Hematopoietic multipotent progenitor cell treated with erythropoietin and hydrocortisone succinate and interleukin-3 and kit ligand, for 15 days (in vitro differentiated cells): ENCODE measurements at places on chromosomes 5 and 9.

DNA sequence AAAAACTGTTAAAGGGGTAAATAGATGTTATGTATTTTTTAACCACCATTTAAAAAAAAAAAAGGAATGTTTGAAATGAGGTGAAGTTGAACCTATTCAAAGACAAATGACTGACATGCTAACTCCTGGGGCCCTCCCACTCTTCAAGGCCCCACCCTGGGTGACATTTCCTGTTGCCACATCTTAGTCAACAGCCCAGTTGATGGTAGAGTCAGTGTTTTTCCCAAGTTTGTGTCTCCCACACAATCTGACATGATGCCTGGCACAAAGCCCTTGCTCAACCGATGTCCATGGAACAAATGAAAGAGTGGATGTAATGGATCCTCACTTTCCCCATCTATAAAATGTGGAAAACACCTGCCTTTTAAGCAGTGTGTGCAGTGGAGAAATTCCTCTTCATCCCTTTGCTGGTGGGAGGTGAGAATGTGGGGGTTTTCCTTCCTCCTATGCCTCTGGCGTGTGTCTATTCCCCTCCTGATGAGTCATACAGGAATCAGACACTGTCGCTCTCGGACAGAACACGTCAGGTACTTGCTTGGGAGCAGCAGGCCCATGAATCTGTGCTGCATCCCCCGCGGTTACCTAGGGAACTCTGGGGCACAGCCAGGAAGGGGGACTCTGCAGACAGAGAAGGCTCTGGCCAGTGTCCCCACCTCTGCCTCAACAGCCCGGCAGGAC lies 13.7 kb upstream of the ADRA1B start:
- no peak for DNase-seq

- no peak for DNase-seq
Measured at GRCh38 chr9:93154293-93154903, 20.3 kb upstream of the NINJ1 start.

GRCh38 chr5:74541381-74541781 lies 99.1 kb downstream of the ENC1 start:
- DNase-seq, result no peak

DNA sequence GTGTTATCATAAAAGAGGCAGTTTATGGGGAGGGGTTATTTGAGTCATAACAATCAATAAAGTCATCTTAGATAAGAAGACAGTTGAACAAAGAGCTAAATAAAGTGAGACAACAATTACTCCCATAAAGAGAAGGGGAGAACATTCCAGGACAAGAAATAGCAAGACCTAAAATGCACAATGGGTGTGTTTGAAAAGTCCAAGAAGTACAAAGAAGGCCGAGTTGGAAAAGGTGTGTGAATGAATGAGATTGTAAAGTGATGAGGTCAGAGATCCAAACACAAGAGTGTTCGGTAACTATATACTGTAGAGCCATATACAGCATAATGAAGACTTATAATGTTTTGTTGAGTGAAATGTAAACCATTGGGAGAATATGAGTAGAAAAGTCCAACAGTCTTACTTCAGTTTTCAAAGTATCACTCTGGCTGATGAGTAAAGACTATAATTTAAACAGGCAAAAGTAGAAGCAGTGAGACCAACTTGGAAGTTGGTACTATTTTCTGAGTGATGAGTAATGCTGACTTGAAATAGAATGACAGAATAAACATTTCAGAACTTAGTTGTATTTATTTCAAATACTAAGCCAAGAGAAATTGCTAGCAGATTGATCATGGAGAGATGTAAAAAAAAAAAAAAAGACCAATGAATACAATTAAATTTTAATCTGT lies 868.7 kb upstream of the CDH9 start:
- no peak for DNase-seq

- no peak for DNase-seq
Measured at GRCh38 chr5:150111122-150111521, 24.8 kb upstream of the CSF1R start.

DNA sequence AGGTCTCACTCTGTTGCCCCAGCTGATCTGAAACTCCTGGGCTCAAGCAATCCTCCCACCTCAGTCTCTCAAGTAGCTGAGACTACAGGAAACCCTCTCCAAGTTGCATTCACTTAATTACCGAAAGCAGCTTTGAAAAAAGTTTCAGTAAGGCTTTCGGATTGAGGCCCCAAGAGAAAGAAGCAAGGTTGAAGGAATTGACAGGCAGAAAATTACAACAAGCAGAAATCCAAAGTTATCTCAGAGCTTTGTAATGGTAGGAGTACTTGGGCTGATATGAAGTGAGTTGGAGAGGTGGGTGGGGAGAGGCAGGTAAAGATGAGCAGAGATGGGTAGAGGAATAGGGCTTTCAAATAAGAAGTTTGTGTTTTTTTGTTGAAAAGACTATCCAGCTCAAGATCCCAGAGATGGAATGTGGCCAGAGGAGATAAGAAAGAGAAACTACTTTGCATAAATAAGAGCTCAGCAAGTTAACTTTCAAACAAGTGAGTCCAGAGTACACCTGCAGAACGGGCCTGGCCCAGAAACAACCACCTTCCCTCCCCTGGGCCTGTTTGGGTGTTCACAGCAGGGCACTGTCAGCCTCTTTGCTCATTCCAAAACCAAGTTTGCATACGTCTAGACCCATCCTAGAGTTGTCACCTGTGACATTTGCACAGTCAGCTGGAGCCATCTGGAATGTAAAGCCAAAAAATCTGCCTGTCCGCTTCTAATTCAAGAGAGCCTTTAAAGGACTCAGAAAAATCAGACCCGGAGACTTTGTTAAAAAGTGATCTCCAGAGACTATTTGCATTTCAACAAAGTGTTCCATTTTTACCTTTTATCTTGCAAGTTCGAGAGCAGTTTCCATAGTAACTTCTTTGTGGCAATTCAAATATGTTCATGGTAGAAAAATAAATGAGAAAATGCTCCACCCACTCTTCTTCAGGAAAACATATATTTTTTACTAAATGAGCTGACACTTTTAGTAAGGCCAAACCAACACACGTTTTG lies 2.2 kb upstream of the CLINT1 start:
- no peak for DNase-seq

DNA sequence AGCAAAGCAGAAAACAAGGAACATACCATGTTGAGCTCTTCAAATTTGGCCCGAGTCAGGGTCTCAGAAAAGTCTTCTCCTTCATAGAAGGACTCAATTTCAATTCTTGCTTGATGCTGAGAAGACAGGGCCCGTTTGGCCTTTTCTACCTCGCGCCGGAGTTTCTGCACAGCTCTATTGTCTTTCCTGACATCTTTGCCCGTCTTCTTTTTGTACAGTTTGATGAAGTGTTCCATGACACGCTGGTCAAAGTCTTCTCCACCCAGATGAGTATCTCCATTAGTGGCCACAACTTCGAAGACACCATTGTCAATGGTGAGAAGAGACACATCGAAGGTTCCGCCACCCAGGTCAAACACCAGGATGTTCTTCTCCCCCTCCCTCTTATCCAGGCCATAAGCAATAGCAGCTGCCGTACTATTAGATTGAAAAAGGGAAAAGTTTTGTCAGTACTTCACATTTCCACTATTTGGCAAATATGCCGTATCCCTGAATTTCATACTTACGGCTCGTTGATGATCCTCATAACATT lies 2.2 kb downstream of the HSPA5 start:
- no peak for DNase-seq

- DNase-seq, result no peak
Measured at GRCh38 chr9:21255538-21256212, 15.9 kb upstream of the IFNA14 start.

DNA sequence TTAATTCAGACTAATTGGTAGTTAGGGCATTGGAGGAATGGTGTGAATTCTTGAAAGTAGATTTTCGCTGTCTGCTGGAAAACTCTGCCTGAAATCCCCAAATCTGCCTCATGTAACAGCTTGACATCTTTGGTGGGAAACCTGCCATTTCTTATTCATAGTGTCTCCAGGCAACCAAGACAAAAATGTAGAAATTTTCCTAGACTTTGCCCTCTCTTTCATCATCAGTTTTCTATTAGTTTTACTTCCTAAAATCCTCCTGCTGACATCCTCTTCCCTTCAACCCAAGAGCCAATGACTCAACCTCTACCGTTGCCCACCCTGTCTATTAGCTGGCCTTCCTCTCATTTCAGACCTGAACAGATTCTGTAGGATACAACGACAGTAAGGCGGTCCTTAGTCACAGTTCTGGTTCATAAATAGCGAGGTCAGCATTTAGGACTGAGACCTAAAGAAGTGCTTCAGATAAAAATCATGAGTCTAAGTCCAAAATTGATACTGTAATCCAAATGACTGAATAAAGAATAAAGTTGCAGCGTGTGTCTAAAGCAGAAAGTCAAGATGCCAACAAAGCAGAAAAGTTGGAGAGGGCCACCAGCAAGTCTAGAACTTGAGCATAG lies 133.9 kb downstream of the MUSK start:
- no peak for DNase-seq

DNA sequence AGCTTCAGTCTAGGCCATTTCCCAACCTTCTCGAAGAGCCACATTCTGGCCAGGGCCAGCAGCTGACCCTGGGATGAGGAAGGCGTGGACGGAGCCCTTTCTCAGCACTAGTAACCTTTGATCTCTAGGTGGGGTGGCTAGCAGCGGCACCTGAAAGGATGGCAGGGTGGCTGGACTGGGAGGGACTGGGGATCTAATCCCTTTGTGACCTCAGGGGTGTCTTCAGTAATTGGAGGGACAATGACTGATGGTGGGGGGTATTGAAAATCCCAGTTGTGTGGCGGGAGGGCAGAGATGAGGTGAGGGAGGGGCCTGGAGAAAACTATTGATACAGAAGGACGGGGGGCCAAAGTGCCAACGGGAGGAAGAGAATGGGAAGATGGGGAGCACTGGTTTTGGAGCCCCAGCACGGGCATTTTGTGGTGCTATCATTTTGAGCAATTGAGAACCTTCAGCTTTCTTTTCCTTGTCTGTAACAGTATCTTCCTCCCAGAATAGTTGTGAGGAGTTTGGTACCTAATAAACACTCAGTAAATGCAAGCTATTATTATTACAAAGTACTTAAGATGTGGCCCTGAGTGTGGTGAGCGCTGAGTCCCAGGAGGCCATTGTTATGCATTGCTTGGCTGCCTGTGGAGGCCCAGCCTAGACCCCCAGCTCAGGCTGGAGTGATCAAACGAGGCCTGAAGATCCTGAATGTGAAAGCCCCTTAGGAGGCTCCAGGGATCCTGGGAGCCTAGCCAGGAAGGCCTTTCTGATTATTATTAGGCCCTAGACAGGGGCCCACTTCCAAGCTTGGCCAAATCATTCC lies 37.3 kb upstream of the UBE2D2 start:
- no peak for DNase-seq

DNA sequence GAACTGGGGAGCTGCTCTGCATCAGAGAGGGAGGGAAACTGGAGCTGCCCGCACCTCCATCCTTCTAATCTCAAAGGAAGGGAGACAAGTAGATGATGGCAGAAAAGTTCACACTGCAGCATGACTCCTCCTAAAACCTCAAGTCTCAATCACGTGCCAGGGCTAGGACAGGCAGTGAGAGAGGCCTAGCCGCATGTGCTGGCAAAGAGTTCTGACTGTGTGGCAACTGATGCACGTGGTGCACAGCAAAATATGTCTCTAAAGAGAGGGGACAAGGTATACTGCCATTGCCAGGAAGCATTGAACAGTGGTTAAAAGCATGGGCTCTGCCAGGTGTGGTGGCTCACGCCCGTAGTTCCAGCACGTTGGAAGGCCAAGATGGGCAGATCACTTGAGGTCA lies 38.1 kb downstream of the FBXO10 start:
- no peak for DNase-seq

- DNase-seq, result no peak
Measured at GRCh38 chr9:83670381-83670780, 37.4 kb downstream of the UBQLN1 start.

- peak; percentile 8 for DNase-seq
Measured at GRCh38 chr5:163489055-163489744, 16.2 kb upstream of the MAT2B start.

- DNase-seq, result no peak
Measured at GRCh38 chr9:87749335-87750035, 23.6 kb downstream of the CTSL start.

- DNase-seq, result no peak
Measured at GRCh38 chr9:13282998-13283397, 3.5 kb upstream of the MPDZ start.

- no peak for DNase-seq
Measured at GRCh38 chr9:132357764-132358163, 3.0 kb upstream of the SETX start.

DNA sequence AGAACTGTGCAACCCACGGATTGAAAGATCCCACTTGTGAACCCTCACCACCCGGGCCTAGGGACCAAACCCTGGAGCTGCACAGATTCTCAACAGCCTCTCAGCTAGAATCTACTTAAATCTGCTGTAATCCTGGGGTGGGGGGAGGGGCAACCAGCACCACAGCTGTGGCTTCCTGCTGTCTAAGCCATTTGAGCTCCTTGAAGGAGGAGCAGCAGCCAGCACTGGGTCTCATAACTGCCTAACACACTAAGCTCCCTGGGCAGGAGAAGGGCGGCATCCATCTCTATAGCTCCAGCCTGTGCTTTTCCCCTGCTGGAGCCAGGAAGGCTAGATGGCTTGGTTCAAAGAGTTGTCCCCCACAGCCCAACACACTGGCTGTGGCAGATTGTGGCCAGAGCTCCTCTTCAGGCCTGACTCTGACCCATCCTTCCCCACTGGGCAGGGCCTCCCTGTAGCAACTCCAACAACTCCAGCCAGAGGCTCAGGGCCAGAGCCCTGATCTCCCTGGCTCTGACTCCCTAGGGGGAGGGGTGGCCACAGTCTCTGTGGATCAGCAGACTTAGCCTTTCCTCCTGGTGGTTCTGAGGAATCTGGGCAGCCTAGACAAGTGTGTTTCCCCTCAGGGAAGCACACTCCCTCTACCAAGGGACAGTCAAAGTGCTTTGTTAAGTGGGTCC lies 72.0 kb upstream of the C9orf72 start:
- DNase-seq, result no peak

- peak; percentile 15 for DNase-seq
Measured at GRCh38 chr9:5186416-5187169, 1.2 kb upstream of the INSL6 start.

GRCh38 chr5:143207563-143208364 lies 195.7 kb downstream of the NR3C1 start:
- peak; percentile 45 for DNase-seq

GRCh38 chr5:143217804-143218160 lies 185.7 kb downstream of the NR3C1 start:
- DNase-seq, result no peak

DNA sequence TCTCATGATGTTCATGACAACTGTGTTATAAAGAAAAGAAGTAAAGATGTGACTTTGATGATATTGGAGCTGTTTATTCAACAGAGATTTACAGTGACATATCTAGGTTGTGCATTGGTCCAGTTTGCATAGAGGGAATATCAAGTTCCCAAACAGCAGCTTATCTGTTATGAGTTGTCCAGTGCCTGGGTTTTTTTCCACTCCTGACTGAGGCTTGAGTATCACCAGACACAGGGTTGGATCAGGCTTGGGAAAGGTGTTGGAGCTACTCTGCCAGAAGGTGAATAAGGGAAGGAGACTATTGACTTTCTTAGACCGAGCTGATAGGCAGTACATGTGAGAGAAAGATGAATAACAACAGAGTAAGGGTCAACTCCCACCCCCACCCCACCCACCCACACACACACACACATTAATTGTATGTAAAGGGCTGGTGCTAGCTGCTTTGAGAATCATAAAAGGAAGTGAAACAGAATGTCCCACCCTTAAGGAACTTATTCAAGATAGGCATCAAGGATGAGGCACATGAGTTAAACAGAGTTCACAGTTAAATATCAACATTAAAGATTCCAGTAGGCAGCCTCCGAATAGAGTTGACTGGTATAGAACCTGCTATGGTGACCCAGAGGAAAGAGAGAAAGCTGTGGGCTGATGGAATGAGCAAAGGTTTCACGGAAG lies 33.0 kb upstream of the RASGRF2 start:
- no peak for DNase-seq
